Activated T-cell treated with anti-CD3 and anti-CD28 coated beads, Interleukin-2, amount 50 U/mL, for 72 hours (primary cell): ENCODE measurements at places on chromosomes 13 and 19. TPM values are rescaled to one million over a fixed set of nuclear protein-coding genes. Genes with fewer than 3 reads are reported as not detected.

DNA sequence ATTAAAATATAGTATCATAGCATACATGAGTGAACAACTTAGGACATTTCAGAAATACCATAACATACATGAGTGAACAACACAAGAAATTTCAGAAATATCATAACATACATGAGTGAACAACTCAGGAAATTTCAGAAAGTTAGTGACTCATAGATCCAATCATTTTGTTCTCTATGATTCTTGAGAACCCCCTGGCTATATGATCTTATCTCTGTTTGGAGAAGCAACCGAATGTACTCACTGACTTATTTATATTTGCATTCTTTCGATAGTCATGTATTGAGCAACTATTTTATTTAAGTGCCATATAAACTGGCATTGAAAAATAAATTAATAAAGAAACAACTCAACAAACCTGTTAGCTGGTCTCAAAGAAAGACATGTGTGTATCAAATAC lies 251.1 kb downstream of the EFNB2 start:
- H3K4me3 ChIP-seq: no peak overlapping the region
- DNase-seq: no peak
- no peaks in the 10 kb centered on the region for H3K36me3 ChIP-seq
- no peaks in the 10 kb centered on the region for H3K27me3 ChIP-seq
- no peak overlapping the region for H3K27ac ChIP-seq

GRCh38 chr13:46340631-46341111 lies 46.4 kb downstream of the RUBCNL start:
- peaks cover 59% of the 10 kb centered on the region for H3K4me1 ChIP-seq
- no peaks in the 10 kb centered on the region for H3K27me3 ChIP-seq
- H3K36me3 ChIP-seq: peaks cover 9% of the 10 kb centered on the region
- H3K4me3 ChIP-seq: peak overlapping the region; percentile 73
- peak overlapping the region; percentile 64 for H3K27ac ChIP-seq
- DNase-seq: no peak

The CDC37 gene
- total RNA-seq: 128 TPM

The DACT3 gene
- total RNA-seq: 7.0 TPM

The CEACAM1 gene
- total RNA-seq: 8.2 TPM

The HCN2 gene
- 0.81 TPM for total RNA-seq

DNA sequence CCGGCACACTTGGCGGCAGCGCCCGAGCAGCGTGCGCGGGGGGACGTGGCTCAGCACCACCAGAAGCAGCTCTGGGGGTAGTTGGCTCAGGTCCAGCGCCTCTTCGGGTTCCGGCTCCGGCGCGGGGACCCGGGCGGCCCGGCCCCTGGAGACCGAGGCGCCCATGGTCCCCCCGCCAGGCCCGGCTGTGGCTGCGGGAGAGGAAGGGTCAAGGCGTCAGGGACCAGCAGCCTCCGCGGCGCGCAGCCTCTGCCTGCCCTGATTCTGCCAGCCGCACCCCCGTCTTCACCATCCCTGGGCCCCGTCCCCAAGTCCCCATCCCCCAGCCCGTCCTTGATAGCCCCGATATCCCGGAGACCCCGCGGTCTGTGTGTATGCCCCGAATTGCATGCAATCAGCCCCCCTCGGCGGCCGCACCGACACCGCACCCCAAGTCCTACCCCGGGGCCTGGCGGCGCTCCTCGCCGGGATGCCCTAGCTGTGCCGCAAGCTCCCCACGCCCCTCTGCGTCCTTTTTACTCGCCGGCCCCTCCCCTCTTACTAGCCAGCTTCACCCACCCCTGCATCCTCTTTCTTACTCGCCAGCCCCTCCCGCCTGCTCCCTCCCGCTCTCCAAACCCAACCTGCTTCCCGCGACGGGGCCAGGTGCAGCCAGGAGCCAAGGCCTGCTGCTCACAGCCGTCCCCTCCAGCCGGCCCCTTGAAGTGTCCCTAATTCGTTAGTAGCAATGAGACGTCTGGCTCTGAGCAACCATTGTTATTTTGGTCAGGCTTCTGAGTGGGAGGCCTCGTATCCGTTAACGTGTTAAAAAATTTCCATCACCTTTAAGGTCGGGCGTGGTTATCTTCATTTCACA lies at the start of gene FBXO27:
Gene FBXO27, minus strand, starts transcription at position 487 of the 856 bp plus-strand sequence. Its CDS starts 322 bp downstream, at position 165.
- H3K27ac ChIP-seq: no peak within 1 kb of the TSS
- peaks cover 27% of the 10 kb centered on the region for H3K27me3 ChIP-seq
- no peaks in the 10 kb centered on the region for H3K36me3 ChIP-seq
- H3K4me3 ChIP-seq: peak within 1 kb of the TSS; percentile 77

GRCh38 chr19:13032837-13033236 lies 37.6 kb downstream of the NFIX start:
- DNase-seq: no peak
- no peaks in the 10 kb centered on the region for H3K27me3 ChIP-seq
- no peaks in the 10 kb centered on the region for H3K36me3 ChIP-seq
- no peak overlapping the region for H3K4me3 ChIP-seq
- H3K4me1 ChIP-seq: peaks cover 27% of the 10 kb centered on the region
- no peak overlapping the region for H3K27ac ChIP-seq

GRCh38 chr13:46609052-46609451 lies 56.1 kb downstream of the LRCH1 start:
- H3K4me3 ChIP-seq: no peak overlapping the region
- no peaks in the 10 kb centered on the region for H3K36me3 ChIP-seq
- H3K4me1 ChIP-seq: peaks cover 40% of the 10 kb centered on the region

The ARRDC5 gene
- total RNA-seq: 0.76 TPM

DNA sequence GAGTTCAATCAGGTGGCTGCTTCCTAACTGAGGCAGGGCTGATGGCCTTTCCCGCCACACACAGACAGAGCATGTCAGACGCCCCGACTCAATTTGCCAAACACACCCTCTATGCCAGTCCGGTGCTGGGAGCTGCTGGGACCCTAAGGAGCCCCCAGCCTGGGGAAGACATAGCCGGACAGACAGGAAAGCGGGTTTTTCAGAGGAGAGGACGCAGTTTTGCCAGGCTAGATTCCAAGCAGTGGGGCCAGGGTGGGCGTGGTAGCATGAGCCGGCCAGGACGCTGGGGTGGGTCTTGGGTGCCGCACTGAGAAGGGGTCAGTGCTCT lies 19.8 kb downstream of the MAST3 start:
- peak overlapping the region; percentile 76 for H3K27ac ChIP-seq
- peak overlapping the region; percentile 78 for H3K4me3 ChIP-seq
- DNase-seq: no peak
- peaks cover 45% of the 10 kb centered on the region for H3K4me1 ChIP-seq
- H3K36me3 ChIP-seq: no peaks in the 10 kb centered on the region
- H3K27me3 ChIP-seq: no peaks in the 10 kb centered on the region

The NR1H2 gene
- 68.2 TPM for total RNA-seq

DNA sequence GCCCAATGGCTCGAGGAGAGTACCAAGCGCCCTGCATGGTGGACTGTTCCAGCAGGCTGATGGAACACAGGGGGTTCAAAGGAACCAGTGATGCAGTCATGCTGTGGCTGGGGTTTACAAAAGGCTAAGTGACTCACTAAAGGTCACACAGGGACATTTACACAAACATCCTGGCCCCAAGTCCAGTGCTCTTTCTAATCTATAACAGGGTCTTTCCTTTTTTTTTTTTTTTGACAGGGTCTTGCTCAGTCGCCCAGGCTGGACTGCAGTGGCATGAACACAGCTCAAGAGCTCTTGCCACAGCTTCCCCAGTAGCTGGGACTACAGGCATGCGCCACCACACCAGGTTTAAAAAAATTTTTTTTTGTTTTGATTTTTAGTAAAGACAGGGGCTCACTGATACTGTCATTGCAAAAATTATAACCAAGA lies 2.8 kb upstream of the SLC25A15 start:
- peaks cover 34% of the 10 kb centered on the region for H3K4me1 ChIP-seq
- DNase-seq: peak; percentile 54
- no peaks in the 10 kb centered on the region for H3K27me3 ChIP-seq
- peak overlapping the region; percentile 78 for H3K27ac ChIP-seq
- H3K4me3 ChIP-seq: peak overlapping the region; percentile 43

- H3K27ac ChIP-seq: no peak overlapping the region
- H3K27me3 ChIP-seq: no peaks in the 10 kb centered on the region
- no peaks in the 10 kb centered on the region for H3K36me3 ChIP-seq
- H3K4me3 ChIP-seq: no peak overlapping the region
- no peak for DNase-seq
- no peaks in the 10 kb centered on the region for H3K4me1 ChIP-seq
Measured at GRCh38 chr19:28257396-28257795, 955.6 kb downstream of the UQCRFS1 start.

The LILRA1 gene
- total RNA-seq: not detected

DNA sequence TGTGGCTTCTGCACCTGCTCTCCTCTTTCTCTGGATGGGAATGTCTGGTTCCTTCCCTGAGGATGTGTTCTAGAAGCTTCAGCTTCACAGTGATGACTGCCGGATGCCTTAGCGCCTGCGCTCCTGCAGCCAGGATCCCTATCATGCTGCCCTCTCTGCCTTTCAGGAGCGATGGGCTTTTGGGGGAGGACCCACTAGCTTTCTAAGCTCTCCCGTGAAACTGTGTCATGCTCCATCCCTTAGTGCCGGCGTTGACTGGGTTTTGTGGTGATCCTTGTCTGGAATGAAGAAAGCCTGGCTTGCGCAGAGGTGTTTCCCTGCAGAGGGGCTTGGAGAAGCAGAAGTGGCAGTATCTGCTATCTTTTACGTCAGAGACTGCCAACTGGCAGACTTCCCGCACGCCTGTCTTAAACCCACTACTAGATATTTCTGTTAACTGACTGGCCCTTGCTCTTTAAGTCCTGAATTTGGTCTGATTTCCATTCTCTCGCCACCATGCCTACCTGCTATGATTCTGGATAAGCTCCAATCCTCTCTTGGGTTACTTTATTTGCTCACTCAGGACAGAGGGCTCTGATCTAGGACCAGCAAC lies 3.8 kb upstream of the KMT2B start:
- no peaks in the 10 kb centered on the region for H3K27me3 ChIP-seq
- H3K27ac ChIP-seq: peak overlapping the region; percentile 94
- peaks cover 55% of the 10 kb centered on the region for H3K4me1 ChIP-seq
- no peak for DNase-seq
- peaks cover 21% of the 10 kb centered on the region for H3K36me3 ChIP-seq

DNA sequence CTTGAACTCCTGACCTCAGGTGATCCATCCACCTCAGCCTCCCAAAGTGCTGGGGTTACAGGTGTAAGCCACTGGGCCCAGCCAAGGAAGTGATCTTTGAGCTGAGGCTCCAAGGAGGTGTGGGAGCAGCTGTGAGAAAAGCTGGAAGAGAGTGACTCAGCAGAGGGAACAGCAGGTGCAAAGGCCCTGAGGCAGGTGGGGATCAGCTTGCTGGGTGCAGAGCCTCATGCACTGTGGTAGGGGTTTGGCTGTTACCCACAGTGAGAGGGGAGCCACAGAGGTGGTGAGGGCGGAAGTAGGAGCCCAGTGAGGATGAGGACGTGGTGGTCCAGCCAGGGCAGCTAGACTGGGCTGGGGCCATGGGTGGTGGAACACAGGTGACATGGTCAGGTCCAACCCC lies 6.5 kb downstream of the NPAS1 start:
- H3K27me3 ChIP-seq: peaks cover 70% of the 10 kb centered on the region
- no peaks in the 10 kb centered on the region for H3K36me3 ChIP-seq
- no peak overlapping the region for H3K4me3 ChIP-seq
- no peak overlapping the region for H3K27ac ChIP-seq
- no peak for DNase-seq

The SPACA4 gene
- not detected for total RNA-seq

GRCh38 chr13:73107481-73107880 lies 48.7 kb downstream of the KLF5 start:
- H3K4me1 ChIP-seq: no peaks in the 10 kb centered on the region
- no peak overlapping the region for H3K4me3 ChIP-seq
- DNase-seq: no peak
- no peaks in the 10 kb centered on the region for H3K36me3 ChIP-seq
- no peak overlapping the region for H3K27ac ChIP-seq

DNA sequence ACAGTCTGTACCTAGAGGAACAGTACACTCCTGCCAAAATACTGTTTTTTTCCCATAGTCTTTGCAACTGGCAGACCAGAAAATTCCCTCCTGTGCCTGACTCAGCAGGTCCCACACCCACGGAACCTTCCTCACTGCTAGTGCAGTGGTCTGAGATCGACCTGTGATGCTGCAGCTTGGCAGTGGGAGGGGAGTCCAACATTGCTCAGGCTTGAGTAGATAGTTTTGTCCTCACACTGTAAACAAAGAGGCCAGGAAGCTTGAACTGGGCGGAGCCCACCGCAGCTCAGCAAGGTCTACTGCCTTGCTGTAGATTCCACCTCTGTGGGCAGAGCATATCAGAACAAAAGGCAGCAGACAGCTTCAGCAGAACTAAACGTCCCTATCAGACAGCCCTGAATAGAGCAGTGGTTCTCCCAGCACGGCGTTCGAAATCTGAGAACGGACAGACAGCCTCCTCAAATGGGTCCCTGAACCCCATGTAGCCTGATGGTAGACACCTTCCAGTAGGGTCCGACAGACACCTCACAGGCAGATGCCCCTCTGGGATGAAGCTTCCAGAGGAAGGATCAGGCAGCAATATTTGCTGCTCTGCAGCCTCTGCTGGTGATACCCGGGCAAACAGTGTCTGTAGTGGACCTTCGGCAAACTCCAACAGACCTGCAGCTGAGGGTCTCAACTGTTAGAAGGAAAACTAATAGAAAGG lies 92.7 kb downstream of the SUCLA2 start:
- no peak overlapping the region for H3K4me3 ChIP-seq
- H3K4me1 ChIP-seq: peaks cover 6% of the 10 kb centered on the region
- DNase-seq: no peak
- H3K36me3 ChIP-seq: peaks cover 7% of the 10 kb centered on the region

DNA sequence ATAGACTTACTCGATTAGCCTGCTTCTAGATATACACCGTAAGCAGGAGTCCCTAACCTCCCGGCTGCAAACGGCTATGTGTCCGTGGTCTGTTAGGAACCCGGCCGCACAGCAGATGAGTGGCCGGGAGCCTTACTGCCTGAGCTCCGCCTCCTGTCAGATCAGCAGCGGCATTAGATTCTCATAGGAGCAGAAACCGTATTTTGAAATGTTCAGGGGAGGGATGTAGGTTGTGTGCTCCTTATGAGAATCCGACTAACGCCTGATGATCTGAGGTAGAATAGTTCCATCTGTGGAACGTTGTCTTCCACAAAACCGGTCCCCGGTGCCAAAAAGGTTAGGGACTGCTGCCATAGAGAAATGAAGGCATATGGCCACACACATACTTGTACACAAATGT lies 1491.9 kb downstream of the SLITRK5 start:
- no peak overlapping the region for H3K27ac ChIP-seq
- H3K4me3 ChIP-seq: no peak overlapping the region
- no peaks in the 10 kb centered on the region for H3K4me1 ChIP-seq
- DNase-seq: no peak
- no peaks in the 10 kb centered on the region for H3K27me3 ChIP-seq

- peaks cover 48% of the 10 kb centered on the region for H3K4me1 ChIP-seq
- H3K27ac ChIP-seq: peak overlapping the region; percentile 98
- DNase-seq: no peak
Measured at GRCh38 chr19:14003251-14004055, 2.7 kb downstream of the RFX1 start.

- no peaks in the 10 kb centered on the region for H3K4me1 ChIP-seq
- no peak overlapping the region for H3K4me3 ChIP-seq
- no peaks in the 10 kb centered on the region for H3K27me3 ChIP-seq
- peaks cover 2% of the 10 kb centered on the region for H3K36me3 ChIP-seq
Measured at GRCh38 chr13:64239372-64239771, 2823.7 kb upstream of the PCDH20 start.

GRCh38 chr13:103469771-103470170 lies 403.6 kb upstream of the SLC10A2 start:
- no peaks in the 10 kb centered on the region for H3K4me1 ChIP-seq
- H3K27me3 ChIP-seq: no peaks in the 10 kb centered on the region
- DNase-seq: no peak
- H3K4me3 ChIP-seq: no peak overlapping the region

The SIGLEC12 gene
- 1.6 TPM for total RNA-seq

GRCh38 chr13:83221813-83222241 lies 660.4 kb downstream of the SLITRK1 start:
- no peak overlapping the region for H3K27ac ChIP-seq
- H3K4me3 ChIP-seq: no peak overlapping the region
- H3K36me3 ChIP-seq: no peaks in the 10 kb centered on the region
- no peaks in the 10 kb centered on the region for H3K27me3 ChIP-seq
- no peak for DNase-seq

The GRK1 gene
- 0.22 TPM for total RNA-seq

The EFNB2 gene
- 0.23 TPM for total RNA-seq

The C1QTNF9B gene
- not detected for total RNA-seq

The MEDAG gene
- 0.09 TPM for total RNA-seq
